Dorsolateral prefrontal cortex (tissue), 122 donors: ENCODE measurements at places on chromosomes 12 and 14. TPM values are rescaled to one million over a fixed set of nuclear protein-coding genes. Genes with fewer than 3 reads are reported as not detected.

The KRT75 gene
- not detected for total RNA-seq

The RPGRIP1 gene
- 0.35 TPM for total RNA-seq

The GALNT6 gene
- 27.9 TPM for total RNA-seq

The EPYC gene
- total RNA-seq, result not detected

The HOXC6 gene
- not detected for total RNA-seq

The AJUBA gene
- 1.8 TPM for total RNA-seq

The CNTN1 gene
- 264 TPM for total RNA-seq

The COX6A1 gene
- 717 TPM for total RNA-seq

The NKX2-1 gene
- not detected for total RNA-seq

The SLCO1B3 gene
- not detected for total RNA-seq

The SLC38A6 gene
- total RNA-seq, result 52.8 TPM

The ESR2 gene
- 1.5 TPM for total RNA-seq

The SMIM10L1 gene
- 15.4 TPM for total RNA-seq

The FAR2 gene
- 50.3 TPM for total RNA-seq

The LRFN5 gene
- total RNA-seq, result 58.9 TPM

The TSPAN11 gene
- 2.2 TPM for total RNA-seq

The RAB15 gene
- total RNA-seq, result 93.5 TPM

The BDKRB1 gene
- total RNA-seq, result not detected
